ENCODE measurements at places on chromosomes 7 and 10.

- peak; percentile 57 for DNase-seq
Measured at GRCh38 chr10:58177362-58177947, 90.2 kb downstream of the IPMK start.

DNA sequence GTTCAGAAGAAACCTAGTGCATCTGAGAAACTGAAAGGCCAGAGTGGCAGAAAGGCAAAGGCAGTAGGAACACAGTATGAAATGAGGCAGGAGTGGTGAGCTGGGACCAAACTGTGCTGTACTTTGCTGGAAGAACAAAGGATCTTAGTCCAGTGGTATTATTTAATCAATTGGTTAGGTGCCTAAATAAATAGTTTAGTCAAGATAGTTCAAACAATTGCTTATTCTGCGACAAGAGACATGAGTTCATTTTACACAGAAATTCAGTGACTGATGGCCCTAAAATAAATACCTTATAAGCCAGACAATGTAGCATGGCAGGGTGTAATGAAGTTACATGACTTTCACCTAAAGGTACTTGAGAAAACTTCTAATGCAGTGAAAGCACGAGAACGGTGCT lies 181.8 kb upstream of the LRRN3 start:
- no peak for DNase-seq

DNA sequence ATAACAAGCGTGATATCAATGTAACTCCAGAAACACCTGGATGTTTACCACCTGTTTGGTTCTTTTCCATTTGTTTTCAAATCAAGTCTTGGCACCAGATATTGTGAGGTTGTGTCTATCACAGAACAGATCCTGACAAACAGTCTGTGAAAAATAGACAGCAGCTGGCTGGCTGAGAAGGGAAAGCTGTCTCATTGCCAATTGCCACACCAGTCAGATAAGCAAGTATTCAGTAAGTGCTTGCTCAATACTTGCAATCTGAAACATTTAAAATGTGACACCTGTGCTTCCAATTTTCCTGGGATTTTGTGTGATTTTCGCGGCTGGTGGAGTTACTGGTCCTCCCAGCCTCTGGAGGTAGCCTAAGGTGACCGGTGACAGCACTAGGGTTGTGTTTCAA lies 147.9 kb upstream of the MYO3A start:
- DNase-seq: no peak

GRCh38 chr7:41931263-41931646 lies 228.4 kb upstream of the INHBA start:
- no peak for DNase-seq

GRCh38 chr7:102992509-102992937 lies 79.7 kb downstream of the LRRC17 start:
- no peak for DNase-seq

GRCh38 chr10:78454123-78454645 lies 420.5 kb downstream of the RPS24 start:
- no peak for DNase-seq

- no peak for DNase-seq
Measured at GRCh38 chr7:4154882-4155535, 527.1 kb upstream of the FOXK1 start.

DNA sequence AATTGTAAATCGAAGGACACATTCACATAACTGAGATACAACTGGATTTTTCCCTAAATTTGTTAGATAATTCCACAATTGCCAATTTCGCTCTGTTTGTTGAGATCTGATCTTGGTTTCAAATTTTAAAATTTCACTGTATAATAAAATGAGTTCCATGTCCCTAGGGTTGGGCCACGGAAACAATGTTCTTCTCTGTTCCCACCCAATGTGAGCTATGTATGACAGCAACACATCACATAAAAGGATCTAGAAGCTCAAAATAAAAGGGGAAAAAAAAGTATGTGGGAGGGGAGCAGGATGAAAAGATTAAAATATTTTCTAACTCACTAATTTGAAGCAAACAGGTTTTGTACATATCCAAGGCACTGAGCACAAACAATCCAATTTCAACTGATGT lies 287.8 kb upstream of the MKLN1 start:
- no peak for DNase-seq

DNA sequence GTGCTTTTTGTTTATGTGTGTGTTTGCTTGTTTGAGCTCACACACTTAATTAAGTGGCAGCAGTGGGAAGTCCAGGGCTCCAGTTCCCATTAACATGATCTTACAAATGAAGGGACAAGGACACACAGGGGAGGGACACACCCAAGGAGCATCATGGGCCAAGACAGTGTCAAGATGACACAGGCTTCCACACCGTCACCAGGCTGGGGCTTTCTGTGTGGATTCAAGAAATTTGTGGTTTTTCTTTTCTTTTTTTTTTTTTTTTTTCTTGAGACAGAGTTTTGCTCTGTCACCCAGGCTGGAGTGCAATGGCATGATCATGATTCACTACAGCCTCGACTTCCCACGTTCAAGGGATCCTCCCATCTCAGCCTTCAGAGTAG lies 173.6 kb downstream of the KIAA1217 start:
- DNase-seq: peak; percentile 10

DNA sequence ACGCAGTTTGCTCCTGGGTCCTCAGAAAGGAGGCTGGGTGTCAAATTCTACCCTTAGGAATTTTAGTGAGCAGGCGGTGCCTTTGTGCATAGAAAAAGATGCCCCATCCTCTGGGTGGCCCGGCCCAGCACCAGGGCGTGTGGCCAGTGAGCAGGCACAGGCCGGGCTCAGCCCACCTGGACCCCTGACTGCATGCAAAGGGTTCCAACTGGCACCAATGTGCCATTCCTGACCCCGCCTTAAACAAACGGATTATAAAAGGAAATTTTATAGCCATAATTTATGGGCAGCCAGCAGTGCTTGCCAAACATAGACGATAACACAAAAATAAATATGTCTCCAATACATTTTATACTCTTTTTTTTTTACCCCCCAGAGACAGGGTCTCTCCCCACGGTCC lies 40.1 kb upstream of the GNA12 start:
- DNase-seq: no peak

All from RCC 7860 (cell line).